ENCODE measurements at places on chromosomes 6 and 20.

GRCh38 chr6:142885182-142885867, 59.7 kb downstream of the HIVEP2 start:
- DNase-seq, result no peak

DNA sequence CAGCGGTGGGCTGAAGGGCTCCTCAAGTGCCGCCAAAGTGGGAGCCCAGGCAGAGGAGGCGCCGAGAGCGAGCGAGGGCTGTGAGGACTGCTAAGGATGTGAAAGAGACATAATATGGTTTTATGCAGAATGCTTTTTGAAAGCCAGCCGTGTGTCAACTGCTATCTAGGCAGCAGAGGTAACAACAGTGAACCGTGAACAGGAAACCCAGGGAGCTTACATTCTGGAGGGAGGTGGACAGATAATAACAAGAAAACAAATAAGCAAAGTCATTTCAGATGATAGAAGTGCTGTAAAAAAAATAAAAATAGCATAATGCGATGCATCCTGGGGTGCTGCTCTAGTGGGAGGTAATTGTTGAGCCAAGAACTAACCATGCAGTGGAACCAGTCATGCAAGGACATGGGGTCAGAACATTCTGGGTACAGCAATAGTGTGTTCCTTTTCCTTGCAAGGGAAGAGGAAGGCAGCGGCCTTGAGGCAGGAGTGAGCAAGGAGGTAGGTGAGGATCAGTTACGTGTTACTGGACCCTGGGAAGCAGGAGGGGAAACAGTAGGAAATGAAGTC, 134.4 kb upstream of the TMEM170B start:
- DNase-seq, result no peak

GRCh38 chr6:52507557-52508260, 69.2 kb downstream of the TRAM2 start:
- no peak for DNase-seq

GRCh38 chr20:53866794-53867740, 203.3 kb downstream of the BCAS1 start:
- DNase-seq, result no peak

DNA sequence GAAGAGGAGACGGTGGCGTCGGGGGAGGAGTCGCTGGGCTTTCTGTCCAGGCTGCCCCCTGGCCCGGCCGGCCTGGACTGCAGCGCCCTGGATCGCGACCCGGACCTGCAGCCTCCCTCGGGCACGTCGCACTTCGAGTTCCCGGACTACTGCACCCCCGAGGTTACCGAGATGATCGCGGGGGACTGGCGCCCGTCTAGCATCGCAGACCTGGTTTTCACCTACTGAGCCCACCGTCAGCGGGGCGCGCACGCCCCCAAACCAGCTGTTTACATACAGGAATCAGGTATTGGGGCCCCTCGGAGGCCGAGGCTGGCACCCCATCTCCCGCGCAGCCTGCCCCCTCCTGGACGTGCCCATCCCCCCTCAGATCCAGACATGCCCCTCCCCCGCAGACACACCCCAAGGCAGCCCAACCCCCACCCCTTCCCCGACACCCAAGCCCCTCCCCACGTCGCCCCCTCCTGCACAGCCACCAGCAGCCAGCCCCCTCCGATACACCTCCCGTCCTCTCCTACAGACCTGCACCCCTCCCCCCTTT, 1.4 kb downstream of the SOX12 start:
- no peak for DNase-seq

- no peak for DNase-seq
Observed at GRCh38 chr6:22124756-22125155, 172.1 kb downstream of the PRL start.

DNA sequence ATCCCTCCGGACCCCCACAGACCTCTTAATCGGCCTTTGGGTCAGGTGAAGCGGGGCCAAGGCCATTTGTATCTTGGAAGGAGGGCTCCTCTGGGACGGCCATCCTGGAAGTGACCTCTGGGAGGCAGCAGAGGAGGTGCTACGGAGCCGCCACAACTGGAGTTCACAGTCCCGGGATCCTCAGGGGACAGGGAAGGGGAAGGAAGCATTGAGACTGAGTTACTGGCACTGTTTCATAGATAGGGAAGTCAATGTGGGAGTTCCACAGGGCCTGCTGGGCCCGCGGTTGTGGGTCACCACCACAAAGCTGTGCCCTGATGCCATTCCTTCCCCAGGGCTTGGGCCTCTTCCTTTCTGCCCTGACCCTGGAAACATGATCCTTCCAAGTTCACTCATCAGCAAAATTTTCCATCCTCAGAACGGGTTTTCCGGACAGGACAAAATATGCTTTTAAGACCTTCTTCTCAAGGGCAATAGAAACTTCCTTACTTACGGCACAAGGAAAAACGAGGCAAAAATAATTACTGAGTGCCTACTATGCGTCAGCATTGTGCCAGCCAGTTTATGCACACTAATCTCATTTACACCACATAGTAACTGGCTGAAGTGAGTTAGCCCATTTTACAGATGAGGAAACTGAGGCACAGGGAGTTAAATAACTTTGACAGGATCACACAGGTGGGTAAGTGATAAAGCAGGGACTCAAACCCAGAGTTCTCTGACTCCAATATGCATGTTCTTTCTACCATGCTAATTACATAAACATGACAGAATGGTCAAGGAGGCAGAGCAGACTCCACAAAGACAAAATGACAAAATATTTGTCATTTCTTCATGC, 143.8 kb downstream of the UNC5CL start:
- no peak for DNase-seq

- no peak for DNase-seq
Observed at GRCh38 chr6:142384519-142385254, 82.9 kb downstream of the ADGRG6 start.

GRCh38 chr6:14055541-14055940, 62.0 kb upstream of the CD83 start:
- DNase-seq, result no peak

DNA sequence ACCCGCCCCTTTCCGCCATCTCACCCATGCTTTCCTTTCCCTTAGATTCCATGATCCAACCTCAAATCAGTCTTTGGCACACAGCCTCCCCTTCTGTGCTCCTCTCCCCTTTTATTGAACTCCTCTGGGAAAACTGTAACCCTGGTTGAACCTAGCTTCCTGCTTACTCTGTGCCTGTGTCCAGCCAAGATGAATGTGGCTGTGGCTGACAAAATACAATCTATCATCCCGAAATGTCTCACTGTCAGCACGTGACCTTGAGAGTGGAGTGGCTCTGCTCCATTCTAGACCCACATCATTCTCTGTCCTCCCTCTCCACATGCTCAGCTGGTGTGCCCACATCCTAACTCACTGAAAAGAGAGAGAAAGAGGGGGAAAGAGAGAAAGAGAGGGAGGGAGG, 11.0 kb downstream of the NCR2 start:
- no peak for DNase-seq

GRCh38 chr20:49989234-49990065, 6.7 kb downstream of the SNAI1 start:
- DNase-seq, result no peak

DNA sequence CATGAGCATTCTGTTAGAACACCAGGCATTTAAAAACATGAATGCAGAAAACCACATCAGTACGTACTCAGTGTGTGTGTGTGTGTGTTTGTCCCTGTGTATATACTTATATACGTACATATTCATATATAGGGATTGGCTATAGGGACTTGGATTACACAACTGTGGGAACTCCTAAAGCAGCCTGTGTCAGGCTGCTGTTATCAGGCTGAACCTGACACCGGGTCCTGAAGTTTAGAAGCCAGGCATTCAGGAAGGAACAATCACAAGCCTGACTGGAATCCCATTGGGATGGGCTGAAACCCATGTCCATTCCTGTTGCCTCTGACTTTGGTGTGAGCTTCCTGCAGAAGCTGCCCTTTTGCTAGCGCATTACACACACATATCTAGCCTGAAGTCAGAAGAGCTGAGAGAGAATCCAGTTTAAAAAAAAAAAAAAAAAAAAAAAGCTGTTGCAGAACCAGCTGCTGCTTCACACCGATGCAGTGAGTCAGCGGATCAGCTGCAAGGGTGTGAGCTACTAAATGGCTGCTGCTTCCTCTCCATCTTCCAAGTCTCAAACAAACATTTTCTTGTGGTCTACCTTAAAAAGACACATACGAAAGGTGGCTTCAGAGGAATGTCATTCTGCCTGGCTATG, 348.1 kb downstream of the THBS2 start:
- no peak for DNase-seq

- no peak for DNase-seq
Observed at GRCh38 chr20:58086763-58087561, 141.5 kb downstream of the ANKRD60 start.

- DNase-seq, result no peak
Observed at GRCh38 chr6:54621285-54621684, 225.3 kb upstream of the FAM83B start.

DNA sequence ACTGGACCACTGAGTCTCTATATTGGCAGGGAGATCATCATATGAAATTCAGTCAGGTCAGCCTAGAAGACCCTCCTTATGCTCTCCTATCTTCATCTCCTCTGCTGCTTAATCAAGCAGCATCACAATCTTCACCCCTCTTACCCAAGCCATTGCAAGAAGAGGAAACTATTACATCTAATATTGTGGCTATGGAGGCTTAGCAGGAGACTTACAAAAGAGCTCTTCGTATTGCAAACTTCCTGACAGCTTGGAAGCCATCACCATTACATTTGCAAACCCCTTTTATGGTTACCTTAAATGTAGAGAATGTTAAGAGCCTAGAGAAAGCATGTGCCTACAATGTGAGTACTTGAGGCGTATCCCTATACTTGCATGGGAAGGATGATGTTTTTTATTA, 87.2 kb upstream of the STXBP5 start:
- DNase-seq, result no peak

DNA sequence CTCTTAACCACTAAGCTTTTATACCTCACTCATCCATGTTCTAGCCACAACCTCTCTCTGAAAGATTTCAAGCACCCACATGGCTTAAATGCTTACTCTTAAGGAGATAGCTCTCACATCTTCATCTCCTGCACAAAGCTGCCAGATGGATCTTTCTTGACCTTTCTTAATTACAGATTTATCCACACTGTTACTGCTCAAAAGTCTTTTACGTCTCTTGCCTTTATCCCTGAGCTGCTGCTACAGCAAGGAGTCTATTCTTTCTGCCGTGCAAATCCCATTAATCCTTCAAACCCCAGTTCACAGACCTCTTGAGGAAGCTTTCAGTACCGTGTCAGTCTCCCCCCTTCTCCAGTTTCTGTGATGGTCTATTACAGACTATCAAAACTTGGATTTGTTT, 54.6 kb downstream of the B4GALT5 start:
- no peak for DNase-seq

DNA sequence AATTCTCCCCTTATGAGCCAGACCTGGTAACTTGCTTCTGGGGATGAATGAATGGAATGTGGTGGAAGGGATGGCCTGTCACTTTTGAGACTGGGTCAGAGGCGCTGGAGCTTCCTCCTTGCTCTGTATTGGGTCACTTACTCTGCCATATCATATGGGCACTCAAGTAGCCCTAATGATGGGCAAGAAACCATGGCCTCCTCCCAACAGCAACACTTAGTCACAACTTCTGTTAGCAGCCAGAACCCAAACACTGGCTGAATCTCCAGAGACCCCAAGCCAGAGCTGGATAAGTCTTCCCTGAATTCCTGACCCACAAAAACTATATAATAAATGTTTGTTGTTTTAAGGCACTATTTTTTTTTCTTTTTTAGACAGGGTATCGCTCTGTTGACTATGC, 5.5 kb downstream of the E2F1 start:
- DNase-seq, result no peak

DNA sequence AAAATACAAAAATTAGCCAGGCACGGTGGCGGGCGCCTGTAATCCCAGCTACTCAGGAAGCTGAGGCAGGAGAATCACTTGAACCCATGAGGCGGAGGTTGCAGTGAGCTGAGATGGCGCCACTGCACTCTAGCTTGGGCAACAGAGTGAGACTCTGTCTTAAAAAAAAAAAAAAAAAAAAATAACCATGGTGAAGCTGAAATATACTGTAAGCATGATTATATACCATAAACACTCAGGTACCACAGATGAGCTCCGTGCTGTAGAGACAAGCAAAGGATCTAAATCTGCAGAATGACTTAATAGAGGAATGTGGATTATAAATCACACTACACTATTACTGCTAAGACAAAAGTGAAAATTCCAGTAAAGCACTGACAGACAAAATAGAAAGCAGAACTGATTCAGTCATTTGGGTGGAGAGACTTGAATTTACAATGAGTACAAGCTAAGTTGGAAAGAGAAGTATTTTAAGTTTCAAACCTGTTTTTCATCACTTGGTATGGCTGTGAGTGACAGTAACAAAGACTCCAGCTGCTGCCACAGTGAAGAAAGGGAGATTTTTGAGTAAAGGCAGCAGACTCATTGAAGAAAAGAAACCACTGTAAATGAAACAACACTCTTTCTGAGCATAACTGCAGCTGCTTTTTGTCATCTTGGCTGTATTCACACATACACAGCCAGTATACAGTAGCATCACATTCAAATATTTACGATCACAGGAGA, 322.1 kb downstream of the RNGTT start:
- no peak for DNase-seq

DNA sequence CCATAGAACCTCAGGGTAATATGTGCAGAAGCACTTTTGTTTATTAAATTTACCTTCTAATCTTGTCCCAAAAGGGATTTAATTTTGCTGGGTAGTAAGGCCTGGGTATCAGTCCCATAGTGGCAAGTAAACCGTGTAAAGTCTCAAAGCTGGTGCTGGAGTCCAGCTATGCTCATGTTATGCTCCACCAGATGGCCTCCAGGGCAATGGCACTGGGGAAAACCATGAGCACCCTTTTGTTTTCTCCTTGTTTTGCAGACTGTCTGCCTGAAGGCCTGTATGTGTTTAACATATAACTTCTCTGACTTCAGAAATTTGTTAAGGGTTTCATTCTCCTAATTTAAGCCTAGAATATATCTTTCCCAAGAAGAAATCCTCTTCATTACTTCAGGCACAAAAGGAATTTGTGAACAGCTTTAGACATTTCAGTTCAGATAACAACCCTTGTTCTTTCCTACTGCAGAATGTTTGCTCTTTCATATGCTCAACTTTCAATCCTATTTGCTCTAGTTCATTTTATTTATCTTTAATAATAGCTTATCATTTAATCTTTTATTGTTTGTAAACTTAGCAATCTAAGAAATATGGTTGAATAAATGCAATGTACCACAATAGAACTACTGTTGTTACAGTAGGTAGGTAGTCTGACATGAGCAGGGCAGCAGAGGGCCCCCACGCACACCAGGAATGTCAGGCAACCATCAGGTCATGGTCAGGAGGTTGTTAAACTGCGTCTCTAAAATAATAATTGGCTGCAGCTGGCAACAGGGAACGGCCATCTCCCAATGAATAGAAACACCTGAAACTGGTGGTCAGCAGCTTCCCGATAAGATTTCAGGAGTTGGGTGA, 162.8 kb downstream of the TENT5A start:
- no peak for DNase-seq

GRCh38 chr6:111758608-111759329, 114.5 kb downstream of the FYN start:
- no peak for DNase-seq

GRCh38 chr20:63172726-63173125, 43.2 kb downstream of the YTHDF1 start:
- DNase-seq, result no peak

- no peak for DNase-seq
Observed at GRCh38 chr6:16305788-16306187, 67.4 kb downstream of the GMPR start.

- no peak for DNase-seq
Observed at GRCh38 chr6:89559487-89559886, 79.1 kb downstream of the LYRM2 start.

- DNase-seq, result no peak
Observed at GRCh38 chr6:148398244-148398643, 55.6 kb downstream of the SASH1 start.

Data from esophagus squamous epithelium (tissue), 5 donors.